ENCODE measurements at places on chromosomes 2 and 18.

DNA sequence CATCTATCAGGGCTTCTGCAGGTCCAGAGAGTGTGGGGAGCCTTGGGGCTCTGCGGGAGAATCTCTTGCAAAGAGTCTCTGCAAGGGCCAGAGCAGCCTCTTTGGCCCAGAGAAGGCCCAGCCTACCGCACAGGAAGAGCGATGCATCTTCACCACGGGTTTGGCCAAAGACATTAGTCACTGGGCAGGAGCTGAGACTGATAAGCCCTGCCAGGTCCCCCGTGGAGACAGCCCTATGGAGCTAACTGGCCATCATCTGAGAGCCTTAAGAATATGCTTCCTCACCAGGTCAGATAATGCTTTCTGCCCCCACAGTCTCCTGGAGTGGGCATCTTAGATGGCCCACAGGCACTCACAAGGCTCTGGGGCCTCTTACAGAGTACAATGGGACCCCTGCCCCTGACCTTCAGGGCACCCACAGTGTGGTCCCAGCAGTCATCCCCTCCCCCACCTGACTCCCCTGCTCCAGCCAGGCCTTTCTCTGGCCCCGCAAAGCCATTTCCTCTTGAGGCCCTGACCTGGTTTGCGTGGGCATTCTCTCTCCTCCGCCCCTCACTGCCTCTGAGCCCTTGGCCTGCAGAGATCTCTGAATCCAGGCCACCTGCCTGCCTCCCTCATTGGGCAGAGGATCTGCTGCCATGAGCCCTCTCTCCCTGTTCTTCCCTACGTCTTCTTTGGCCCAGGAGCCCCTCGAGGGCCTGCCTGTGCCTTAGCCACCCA, 31.9 kb upstream of the MAPRE3 start:
- no peak for DNase-seq

GRCh38 chr18:41545091-41545888, 409.7 kb upstream of the PIK3C3 start:
- no peak for DNase-seq

- DNase-seq: peak; percentile 14
These were observed 27.7 kb downstream of the SNORC start for GRCh38 chr2:232897598-232898408.

DNA sequence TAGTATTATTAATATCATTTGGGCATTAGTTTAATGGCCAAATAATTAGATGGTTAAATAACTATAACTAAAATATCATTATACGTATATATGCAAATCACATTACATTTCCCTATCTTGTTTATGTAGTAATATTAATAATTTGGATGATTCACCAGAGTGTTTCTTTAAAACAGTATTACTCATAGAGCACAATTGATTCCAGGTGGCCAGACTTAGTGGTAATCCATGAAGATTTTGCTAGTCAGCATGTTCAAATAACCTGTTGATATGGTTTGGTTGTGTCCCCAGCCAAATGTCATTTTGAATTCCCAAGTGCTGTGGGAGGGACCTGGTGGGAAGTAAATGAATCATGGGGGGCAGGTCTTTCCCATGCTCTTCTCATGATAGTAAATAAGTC, 782.3 kb downstream of the LRP1B start:
- no peak for DNase-seq

- DNase-seq: no peak
These were observed 46.9 kb downstream of the ODC1 start for GRCh38 chr2:10400978-10401951.

DNA sequence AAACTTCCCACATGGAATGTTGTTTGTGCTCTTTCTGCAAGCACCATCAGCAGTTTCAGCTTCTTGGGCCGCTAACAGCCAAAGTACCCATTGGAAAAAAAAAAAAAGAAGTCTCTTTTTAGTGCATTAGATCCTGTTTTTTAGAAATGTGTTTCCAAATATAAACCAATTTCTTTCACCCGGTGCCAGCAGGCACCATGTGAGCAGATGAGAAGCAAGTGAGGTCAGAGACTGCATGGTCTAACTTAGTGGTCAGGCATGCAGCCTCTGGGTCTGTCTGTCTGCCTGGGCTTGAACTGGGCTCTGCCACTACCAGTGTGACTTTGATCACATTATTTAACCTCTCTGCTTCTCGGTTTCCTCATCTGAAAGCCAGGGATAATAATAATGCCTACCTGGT, 75.2 kb upstream of the NRP2 start:
- DNase-seq: no peak

DNA sequence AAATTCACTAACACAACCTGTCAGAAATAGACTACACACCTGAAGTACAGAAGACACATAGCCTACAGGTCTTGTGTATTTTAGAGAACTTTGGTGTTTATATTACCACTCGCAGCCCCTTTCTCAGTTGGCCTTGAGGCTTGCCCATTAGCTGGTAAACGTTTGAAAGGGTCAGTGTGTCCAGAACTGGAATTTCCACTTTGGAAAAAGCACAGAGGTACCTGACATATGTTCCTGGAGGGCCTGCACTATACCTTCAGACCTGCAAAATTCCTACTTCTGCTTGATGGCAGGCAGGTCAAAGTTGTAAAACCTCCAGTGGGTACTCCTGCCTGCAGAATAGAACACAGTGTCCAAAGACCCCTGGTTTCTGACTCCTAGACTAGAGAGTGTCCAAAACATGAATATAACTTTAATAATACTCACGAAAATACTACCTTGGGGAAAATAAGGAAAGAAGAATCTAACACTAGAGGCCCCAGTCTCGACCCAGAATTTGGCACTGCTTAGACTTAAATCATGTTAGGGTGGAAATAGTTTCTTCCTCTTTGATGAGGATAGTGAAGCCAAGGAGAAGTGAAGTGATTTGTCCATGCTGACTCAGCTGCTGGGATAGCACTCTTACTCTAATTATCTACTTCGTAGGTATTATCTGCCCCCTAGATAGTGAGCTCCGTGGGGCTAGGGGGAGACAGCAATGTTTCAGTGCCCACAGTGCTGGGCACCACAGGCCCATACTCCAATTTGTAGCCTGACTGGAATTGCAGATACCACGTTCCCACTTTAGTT, 2.8 kb downstream of the KCTD1 start:
- DNase-seq: no peak

DNA sequence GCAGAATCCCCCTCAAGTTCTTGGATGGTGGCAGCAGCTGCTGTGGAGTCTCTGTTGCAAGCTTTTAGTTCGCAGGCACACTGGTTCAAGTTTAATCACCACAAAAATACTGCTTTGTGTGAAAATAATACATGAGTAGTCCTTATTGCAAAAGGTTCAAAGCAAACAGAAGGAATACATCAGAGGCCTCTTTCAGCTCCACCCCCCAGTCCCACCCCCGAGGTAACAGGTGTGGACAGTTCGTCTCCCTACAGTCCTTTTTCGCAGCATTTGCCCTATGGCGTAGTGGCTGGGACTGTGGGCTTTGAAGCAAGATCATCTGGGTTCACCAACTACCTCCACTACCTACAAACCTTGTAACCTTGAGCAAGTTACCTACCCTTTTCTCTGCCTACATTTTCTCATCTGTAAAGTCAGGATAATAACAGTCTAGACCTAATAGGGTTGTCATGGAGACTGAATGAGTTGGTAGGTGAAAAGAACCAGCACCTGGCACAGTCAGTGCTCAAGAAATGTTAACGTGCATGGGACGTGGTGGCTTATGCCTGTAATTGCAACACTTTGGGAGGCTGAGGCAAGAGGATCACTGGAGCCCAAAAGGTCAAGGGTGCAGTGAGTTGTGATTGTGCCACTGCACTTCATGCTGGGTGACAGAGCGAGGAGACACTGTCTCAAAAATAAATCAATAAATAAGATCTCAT, 61.7 kb downstream of the TCF7L1 start:
- DNase-seq: no peak

DNA sequence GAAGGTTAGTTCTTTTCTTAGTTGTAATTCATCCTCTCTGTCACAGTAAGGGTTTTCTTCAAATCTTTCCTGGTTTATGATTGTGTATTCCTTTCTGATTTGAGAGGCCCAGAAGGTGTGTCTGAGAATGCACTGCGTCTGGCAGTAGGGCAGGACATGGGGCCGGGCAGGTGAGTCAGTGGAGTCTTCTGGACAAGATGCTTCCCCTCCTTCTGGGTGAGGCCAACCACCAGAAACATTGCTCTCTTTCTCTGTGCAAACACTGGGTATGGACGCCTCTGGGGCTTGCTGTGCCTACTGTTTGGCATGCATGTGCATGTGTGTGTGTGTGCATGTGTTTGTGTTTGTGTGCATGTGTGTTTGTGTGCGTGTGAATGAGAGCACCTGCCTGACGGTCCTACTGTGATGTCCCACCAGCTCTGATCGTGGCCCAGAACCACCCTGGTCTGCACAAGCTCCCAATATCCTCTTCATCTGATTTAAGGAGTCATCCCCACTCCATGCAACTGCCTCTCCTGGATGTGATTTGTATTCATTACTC, 93.2 kb upstream of the DLX2 start:
- DNase-seq: no peak

GRCh38 chr2:190578158-190579057, 43.9 kb upstream of the NEMP2 start:
- DNase-seq: peak; percentile 30

DNA sequence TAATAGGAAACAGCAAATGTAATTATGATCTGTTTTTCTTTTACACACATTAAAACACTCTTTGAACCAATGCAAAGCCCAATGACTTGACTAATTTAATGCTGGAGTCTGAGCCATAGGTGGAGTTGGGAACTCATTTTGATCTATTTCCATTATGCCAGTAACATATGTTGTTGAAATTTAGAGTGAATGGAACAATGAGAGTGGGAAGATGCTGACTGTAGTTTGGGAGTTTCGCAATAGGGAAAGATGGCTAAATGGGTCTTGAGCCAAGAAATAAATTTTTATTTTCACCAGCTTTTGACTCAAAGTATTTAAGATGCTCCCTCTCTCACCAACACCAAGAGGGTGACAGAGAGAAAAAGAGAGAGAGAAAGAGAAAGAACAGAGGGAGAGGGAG, 246.7 kb downstream of the DLGAP1 start:
- DNase-seq: no peak

GRCh38 chr2:68469935-68470334, 2.5 kb downstream of the APLF start:
- DNase-seq: no peak

DNA sequence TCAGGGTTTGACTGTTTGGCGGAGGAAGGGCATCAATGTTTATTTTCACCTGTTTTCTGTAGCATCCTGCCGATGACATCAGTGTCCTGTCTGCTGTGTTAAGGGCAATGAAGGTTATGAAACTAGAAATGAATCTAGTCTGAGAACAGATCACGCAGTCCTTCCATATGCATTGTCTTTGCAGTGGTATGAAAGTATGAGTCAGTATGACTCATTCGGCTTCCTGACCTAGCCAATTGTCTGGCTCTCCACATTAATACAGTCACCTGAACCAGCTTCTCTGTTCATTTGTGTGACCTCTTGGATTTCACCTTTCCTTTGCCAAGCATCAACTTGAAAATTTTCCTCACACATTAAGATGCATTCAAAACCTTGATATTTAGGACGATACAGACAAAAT, 353.8 kb downstream of the RND3 start:
- no peak for DNase-seq

- DNase-seq: no peak
These were observed 222.0 kb upstream of the RAB6C start for GRCh38 chr2:129757366-129757914.

DNA sequence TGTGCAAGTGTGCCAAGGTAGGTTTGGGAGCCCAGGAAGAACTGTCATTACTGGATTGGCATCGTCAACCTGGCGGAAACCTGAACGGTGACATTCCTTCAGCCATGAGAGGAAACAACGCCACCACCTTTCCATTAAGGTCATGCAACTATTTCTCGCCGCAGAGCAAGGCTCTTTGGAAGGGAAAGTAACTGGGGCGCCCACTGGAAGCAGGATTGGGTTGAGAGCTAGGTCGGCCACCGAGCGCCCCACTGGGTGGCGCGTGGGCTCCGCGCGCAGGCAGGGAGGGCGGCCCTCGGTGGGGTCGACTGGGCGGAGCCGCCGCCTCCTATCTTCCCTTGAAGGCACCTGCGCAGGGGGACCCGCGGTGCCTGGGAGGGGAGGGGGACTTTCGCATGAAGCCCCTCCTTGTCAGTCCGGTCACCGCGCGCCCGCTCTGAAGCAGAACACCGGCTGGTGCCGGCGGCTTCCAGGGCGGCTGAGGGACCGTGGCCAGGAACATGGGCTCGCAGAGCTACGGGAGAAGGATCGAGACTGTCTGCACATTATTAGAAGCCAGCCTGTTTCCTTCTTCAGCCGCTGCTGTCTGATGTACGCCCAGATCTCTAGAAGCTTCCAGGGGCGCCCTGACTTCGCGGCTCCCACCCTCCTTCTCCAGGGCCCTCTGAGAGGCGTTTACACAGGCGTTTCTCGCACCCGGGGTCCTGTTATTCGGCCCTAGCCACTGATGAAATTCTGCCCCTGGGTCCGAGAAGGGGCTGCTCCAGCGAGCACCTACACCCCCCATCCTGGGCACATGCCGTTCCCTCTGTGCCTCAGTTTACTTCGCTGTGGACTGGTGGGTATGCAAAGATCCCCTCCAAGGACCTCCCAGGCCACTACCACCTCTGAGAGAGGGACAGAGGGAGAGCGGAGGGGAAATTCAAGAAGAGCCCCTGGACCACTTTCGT, 27.3 kb upstream of the MAL start:
- no peak for DNase-seq

DNA sequence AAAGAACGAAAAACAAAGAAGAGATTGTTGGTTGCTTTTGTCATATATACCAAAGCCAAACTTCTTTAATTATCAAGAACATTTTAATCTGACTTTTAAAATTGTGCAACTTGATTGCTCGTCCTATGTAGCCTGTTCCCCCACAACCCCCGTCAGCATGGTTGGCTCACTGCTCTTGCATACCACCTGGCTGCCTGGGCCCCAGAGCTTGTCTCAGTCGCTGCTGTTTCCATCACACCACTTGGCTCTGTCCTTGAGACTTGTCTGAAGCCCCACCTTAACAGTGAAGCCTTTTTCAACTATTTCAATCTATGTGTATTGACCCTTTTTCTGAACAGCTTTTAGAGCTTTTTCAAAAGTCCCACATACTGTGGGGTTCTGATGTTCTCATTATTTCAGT, 270.8 kb downstream of the ZNF407 start:
- DNase-seq: no peak

GRCh38 chr18:37270038-37270665, 295.4 kb downstream of the CELF4 start:
- no peak for DNase-seq

DNA sequence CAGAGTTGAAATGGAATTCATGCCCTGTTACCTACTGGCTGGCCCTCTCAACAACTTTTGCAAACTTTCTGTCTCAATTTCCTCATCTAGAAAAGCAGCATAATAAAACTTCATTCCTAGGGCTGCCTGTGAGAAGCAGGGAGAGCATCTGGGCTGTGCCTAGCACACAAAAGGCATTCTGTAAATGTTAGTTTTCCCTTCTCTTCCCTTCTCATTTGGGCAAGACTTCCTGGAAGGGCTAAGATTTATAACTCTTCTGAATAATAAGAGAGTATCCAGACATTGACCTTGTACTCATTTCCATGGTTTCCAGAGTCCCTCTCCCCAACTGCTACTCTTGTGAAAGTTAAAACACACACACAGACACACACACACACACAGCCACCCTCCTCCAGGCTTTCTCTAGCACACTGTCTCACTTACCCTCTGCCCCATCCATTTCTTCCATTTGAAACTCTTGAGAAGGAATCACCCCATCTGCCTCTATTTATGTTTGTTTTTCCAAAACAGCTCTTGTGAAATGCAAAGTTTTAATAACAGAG, 302.1 kb downstream of the SMAD2 start:
- DNase-seq: no peak

Measured in activated T-cell treated with anti-CD3 and anti-CD28 coated beads for 4 hours (primary cell).